T follicular helper cell (primary cell): ENCODE measurements at places on chromosomes 5 and 9.

DNA sequence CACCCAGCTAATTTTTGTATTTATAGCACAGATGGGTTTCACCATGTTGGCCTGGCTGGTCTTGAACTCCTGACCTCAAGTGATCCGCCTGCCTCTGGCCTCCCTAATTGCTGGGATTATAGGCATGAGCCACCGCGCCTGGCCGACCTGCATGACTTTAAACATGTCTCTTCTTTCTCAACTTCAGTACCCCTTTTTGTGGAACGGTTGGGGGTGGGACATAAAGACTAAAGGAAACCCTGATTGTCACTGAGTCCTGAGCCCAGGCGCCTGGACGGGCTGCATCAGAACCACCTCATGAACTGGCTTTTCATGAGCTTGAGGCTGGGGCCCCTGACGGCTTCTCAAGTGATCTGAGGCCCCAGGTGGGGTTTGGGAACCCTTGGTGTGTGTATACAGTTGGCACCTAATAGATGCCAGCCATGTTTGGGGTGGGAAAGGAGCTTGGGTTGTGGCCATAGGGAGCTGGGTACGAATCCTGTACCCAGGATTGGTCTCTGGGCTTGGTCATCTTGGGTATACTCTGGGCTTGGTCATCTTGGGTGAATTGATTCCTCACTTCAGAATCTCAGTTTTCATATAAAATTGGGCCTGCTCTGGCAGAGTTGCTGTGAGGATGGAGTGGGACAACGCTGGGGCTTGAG lies 2.2 kb downstream of the GRK6 start:
- DNase-seq: no peak

GRCh38 chr9:105142406-105143135 lies 101.9 kb upstream of the SLC44A1 start:
- no peak for DNase-seq

DNA sequence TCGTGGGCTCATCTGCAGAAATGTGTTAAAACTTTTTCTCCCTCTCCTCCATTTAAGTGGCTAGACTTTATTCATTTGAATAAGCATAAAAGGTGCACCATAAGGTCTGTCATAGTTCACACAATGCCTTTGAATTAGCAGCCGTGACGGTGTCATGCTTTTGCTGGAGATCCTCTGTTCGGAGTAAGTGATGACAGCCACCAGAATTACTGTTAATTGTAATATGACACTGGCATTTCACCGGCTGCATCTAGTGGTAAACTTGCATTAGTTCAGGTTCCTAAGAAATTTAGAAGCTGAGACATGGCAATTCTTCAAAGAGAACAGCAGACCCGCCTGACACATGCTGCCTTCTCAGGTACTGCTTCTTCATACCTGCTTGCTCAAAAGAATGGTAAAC lies 241.7 kb downstream of the EBF1 start:
- DNase-seq: no peak

GRCh38 chr9:3647652-3648051 lies 121.9 kb upstream of the RFX3 start:
- DNase-seq: no peak

- DNase-seq: no peak
Observed at GRCh38 chr9:9747787-9748186, 865.0 kb downstream of the PTPRD start.

DNA sequence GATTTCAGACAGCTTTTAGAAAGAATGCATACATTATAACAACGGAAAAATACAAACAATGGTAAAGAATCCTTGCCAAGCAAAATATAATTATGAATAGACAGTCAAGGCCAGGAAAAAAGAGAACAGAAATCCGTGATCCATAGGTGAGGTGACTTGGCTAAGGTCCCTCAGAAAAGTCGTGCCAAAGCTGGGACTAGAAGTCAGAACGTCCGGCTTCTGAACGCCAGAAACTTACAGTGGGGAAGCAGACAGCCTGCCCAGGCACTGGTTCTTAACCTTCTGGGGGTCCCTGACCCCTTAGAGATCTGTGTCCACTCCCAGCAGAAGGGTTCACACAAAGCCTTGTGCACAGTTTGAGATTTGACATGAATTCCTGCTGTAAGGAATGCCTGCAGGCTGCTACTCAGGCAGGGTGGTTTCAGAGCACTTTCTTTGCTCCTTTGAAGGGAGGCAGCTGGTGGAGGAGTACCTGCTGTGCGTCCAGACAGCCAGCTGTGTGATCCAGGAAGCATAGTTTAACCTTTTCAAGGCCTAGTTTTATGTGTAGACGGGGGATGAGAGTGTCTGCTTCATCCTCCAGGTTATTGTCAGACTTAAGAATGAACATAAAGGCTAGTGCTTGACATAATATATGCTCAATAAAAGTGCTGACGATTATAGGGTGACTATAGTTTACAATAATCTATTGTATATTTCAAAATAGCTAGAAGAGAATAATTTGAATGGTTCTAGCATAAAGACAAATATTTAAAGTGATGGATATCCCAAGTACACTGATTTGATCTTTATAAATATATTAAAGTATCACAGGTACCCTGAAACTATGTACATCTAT lies 852 bp downstream of the ARHGEF37 start:
- no peak for DNase-seq

- DNase-seq: no peak
Observed at GRCh38 chr5:120134944-120135343, 329.2 kb upstream of the PRR16 start.

DNA sequence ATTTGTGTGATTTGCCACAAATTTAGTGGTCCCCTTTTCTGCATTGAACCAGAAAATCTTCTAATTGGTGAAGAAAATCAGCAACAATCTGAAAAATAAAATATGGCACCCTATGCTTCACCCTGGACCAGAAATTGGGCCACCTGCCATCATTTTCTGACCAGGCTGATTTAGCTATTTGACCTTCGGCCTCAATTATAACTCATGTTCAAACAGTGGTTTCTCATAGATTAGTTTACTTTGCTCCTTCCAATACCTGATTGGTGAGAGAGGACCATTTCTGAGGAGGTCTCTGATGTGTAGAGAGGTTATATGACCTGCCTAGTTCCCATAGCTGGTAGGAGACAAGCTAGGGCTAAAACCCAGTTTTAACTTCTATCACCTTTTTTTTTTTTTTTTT lies 59.0 kb downstream of the PTTG1 start:
- no peak for DNase-seq

- no peak for DNase-seq
Observed at GRCh38 chr9:109776391-109776790, 3.6 kb upstream of the PALM2AKAP2 start.

GRCh38 chr5:55936100-55936693 lies 58.6 kb downstream of the IL6ST start:
- DNase-seq: peak; percentile 67

GRCh38 chr5:97297063-97297703 lies 114.1 kb upstream of the RIOK2 start:
- no peak for DNase-seq

DNA sequence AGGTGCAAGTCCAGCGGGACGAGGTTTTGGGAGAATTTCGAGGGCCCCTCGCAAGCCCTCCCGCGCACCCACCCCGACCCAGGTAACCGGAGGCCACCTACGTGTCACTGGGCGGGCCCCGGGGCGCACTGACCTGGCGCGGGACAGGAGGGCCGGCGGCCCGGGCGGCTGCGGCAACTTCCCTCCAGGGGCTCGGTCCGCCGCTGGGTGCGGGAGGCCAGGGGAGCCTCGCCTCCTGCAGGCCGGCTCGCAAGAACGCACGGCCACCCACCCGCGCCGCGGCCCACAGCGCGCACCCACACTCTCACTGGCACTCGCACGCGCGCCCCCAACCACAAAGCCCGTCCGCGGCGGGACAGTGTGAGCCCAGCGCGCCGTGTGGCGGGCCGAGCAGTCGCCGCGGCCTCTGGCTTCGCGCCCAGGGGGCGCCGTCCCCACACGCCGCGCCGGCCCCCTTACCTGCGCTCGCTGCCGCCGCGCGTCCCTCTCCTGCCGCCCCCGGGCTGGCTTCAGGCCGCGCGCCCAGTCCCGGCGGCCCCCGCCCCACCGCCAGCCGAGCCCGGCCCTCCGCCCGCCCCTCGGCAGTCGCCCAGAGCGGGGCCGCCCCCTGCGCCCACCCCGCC lies 451 bp downstream of the LPAR1 start:
- DNase-seq: no peak

GRCh38 chr5:151637676-151638075 lies 46.5 kb upstream of the FAT2 start:
- DNase-seq: no peak

DNA sequence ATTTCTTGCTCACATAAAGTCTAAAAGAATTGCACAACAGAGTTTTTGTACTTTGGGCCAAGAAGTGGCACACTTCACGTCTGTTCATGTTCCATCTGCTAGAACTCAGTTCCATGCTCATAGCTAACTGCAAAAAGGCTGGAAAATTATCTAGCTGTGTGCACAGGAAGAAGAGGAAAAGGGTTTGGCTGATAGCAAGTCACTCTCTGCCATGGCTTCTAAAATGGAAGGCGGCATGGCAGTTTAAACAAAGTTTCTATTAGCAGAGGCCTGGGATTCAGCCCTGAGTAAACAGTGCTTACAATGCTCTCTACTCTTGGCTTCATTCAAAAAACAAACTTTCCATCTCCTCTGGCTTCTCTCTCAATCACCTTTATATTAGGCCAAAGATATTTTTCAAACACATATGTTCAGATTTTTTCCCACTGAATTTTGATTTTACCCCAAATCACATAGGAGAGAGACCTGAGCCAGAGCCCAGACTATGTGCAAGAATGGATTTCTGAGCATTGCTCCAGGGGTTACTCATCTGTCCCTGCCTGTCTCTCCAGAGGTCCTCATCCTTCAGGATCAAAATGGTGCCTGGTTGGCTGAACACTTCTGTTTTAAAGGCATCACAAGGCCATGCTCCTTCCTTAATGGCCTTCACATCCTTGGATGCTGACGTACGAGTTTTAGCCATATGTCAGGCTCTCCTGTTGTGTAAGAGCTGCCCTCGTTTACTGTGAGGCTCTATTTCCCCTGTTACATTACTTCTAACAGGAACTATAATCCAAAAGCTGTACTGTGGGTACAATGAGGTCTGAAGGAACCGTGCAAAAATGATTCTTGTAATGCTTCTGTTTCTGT lies 226.6 kb downstream of the SAXO1 start:
- no peak for DNase-seq

DNA sequence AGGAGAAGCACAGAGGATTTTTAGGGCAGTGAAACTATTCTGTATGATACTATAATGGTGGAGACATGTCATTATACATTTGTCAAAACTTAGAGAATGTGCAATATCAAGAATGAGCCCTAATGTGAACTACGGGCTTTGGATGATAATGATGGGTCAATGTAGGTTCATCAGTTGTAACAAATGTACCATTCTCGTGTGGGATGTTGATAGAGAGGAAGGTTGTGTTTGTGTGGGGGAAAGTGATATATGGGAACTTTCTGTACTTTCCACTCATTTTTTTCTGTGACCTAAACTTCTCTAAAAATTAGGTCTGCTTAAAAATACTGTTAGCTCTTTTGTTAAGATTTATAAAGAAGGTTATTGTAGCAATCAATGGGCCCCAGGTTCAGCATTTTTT lies 138.9 kb downstream of the SPATA31D1 start:
- DNase-seq: no peak

DNA sequence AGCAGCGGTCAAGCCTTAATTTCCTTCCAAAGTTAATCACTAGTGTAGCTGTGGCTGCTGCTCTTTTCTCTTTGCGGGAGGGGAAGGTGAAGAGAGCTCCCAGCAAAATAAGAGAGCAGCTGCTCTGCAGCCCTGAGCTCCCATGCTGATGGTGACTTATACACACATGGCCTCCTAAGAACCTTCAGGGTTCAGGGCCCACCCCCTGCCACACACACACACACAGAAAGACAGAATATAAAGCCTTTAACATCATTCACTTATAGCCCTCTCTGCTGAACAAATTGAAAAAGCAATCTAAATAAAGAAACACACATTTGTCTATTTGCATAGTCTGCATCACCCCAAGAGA lies 43.6 kb downstream of the GAS1 start:
- no peak for DNase-seq

GRCh38 chr5:68928617-68929302 lies 165.1 kb upstream of the SLC30A5 start:
- no peak for DNase-seq

- DNase-seq: no peak
Observed at GRCh38 chr5:73901455-73901854, 275.5 kb downstream of the ARHGEF28 start.

- no peak for DNase-seq
Observed at GRCh38 chr9:33102551-33103210, 26.2 kb upstream of the SMU1 start.

DNA sequence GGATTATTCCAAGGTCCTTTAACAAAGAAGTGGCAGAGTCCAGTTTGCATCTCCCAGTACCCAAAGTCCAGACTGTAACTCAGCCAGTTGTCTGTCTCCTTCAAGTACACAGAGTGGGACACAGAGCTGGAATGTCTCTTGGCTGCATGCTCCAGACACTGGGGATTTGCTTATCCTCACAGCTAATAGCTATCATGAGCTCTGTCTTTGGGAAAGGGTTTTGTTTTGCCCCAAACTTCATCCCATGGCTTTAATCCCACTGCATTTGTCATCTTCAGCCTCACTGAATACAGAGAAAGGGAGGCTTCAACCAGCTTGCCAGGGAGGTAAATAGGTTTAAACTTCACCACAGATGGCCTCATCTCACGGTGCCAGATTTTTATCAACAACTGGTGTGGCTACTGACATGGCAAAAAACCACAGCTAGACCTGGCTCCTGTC lies 412.2 kb upstream of the SLC24A2 start:
- DNase-seq: no peak

DNA sequence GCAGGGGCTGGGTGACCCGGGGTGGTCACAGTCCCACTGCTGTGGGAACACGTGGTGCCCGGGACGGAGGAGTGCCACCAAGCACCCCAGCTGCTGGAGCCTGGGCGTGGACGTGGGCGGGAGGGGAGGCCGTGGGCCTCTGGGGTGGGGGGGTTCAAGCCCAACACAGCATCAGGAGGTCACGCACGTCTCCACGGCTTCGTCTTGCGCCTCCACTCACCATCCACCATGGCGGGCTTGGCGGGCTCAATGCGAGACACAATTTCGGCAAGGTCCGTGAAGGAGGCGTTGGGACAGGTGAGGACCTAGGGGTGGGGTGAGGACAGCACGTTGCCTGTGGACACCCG lies 2.2 kb upstream of the NSMF start:
- no peak for DNase-seq

- peak; percentile 24 for DNase-seq
Observed at GRCh38 chr5:154221371-154221896, 30.9 kb downstream of the GALNT10 start.

- peak; percentile 46 for DNase-seq
Observed at GRCh38 chr5:35926389-35927051, 11.9 kb downstream of the CAPSL start.

- DNase-seq: no peak
Observed at GRCh38 chr5:88195636-88196035, 73.0 kb downstream of the TMEM161B start.

GRCh38 chr5:1919209-1919566 lies 36.5 kb upstream of the IRX4 start:
- DNase-seq: no peak

GRCh38 chr9:127664678-127665507 lies 41.9 kb upstream of the CFAP157 start:
- no peak for DNase-seq

GRCh38 chr5:52987711-52988331 lies 1.3 kb upstream of the ITGA2 start:
- DNase-seq: no peak

- DNase-seq: no peak
Observed at GRCh38 chr9:134619448-134619982, 22.1 kb upstream of the COL5A1 start.
